Stimulated activated CD8-positive, alpha-beta memory T cell treated with anti-CD3 and anti-CD28 coated beads, Interleukin-15, amount 100 ng/mL, for 1 hour (primary cell): ENCODE measurements at places on chromosomes 1 and 21.

GRCh38 chr1:33599516-33600115 is 127.2 kb downstream of the ZSCAN20 start:
- no peak for DNase-seq

DNA sequence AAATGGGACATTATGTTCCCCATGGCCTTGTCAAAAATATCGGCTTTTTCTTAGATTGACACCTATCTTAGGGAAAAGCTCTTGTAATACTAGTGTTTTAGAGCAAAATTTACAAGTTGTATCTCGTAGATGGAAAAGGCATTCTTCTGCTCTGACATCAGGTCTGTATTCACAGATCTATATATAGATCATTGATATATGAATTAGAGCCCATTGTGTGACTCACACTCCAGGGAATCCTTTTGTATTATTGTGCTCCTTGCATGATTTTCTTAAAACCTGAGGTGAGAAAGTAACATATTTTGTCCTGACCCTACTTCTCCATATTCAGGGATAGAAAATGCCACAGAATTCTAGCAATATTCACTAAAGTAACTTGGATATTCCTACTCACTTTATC is 1160.8 kb upstream of the B3GALT2 start:
- DNase-seq, result no peak

GRCh38 chr1:37442644-37443043 is 31.7 kb upstream of the ZC3H12A start:
- DNase-seq, result no peak

DNA sequence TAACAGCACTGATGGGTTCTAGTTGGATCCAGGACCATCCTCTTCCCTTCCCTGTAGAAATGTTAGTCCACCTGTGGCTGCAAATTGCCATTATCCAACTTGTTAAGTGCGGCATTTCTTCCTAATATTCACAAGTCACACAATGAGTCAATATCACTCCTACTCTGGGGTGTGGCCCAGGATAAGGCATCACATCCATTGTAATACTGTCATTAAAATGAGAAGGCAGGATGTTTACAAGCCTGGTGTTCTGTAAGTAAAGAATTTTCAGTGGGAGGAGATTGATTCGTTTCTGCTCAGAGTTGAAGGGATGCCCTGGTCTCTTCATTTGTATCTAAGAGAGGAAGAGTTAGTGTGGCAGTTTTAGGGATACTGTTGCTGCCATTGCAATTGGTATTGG is 18.1 kb upstream of the ARHGAP29 start:
- DNase-seq, result no peak

DNA sequence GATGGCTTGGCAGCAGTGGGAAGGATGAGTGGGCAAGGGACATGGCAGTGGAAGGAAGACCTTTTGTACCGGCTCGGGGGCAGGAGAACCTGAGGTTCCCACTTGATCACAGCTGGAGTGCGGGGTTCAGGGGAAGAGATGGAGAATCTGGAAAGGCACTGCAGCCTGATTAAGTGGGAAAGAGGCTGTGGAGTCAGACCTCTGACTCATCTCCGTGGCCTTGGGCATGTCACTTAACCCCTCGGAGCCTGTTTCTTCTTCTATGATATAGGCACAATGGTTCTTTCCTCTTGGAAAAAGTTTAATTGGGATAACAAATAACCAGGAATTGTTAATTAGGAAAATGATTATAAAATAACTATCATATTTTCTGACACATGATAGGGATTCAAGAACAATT is 13.1 kb upstream of the TMEM61 start:
- no peak for DNase-seq

GRCh38 chr1:11134898-11135266 is 35.2 kb upstream of the EXOSC10 start:
- DNase-seq, result no peak

- no peak for DNase-seq
Observed at GRCh38 chr21:27814226-27814625, 847.3 kb upstream of the ADAMTS5 start.

GRCh38 chr21:44926331-44927101 is 5.8 kb upstream of the ITGB2 start:
- DNase-seq, result no peak

DNA sequence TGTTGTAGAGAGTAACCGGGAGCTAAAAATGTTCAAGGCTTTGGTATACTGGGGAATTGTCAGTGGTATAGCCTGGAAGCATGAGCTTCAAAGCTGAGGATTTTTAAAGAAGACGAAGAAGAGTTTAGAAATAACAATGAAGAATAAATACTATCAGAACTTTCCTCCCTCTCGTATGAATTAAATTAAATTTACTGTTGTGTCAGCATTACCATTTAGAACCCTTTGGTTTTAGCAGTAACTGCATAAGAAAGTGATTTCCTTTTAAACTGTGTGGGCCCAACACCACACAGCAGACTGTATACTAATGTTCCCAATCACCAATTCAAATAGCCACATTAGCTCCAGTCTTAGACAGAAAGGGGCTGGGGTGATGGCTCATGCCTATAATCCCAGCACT is 122.6 kb downstream of the ZNF644 start:
- DNase-seq, result no peak

DNA sequence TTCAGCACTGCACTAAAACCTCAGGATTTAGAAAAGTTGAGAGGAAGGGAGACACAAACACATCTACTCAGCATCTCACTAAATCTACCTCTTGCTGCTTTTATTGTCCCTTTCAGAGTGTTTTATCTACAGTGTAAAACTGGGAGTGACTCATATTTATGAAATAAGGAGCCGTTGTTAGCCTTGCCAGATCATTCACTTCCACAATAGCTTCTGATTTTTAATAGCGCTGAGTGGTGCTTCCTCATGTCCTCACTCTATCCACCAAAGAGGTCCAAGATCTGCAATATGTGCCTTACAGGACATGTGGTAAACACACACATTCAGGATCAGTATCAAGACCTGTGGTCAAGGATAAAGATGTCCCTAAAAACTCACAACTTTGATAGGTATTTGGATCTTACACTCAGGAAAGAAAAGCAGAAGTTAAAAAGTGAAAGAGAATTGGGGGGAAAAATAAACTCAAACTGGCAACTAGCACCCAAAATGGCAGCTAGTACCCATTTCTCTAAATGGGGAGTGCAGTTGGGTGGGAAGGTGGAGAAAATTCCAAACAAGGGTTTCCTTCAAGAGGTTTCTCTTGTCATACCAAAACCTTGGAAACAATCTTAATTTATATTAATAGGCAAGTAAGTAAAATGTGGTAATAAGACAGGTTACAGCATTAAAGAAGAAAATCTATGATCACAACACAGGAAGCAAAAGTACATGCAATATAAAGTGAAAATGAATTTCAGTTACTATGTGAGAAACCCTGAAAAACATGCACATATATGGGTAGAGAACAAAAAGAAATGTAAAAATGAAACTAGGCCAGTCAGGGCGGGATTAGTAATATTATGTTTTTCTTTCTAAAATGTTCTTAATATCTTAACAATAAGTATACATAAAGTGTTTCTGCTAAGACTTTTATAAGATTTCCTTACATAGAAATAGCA is 15.9 kb downstream of the DUSP10 start:
- DNase-seq, result no peak

DNA sequence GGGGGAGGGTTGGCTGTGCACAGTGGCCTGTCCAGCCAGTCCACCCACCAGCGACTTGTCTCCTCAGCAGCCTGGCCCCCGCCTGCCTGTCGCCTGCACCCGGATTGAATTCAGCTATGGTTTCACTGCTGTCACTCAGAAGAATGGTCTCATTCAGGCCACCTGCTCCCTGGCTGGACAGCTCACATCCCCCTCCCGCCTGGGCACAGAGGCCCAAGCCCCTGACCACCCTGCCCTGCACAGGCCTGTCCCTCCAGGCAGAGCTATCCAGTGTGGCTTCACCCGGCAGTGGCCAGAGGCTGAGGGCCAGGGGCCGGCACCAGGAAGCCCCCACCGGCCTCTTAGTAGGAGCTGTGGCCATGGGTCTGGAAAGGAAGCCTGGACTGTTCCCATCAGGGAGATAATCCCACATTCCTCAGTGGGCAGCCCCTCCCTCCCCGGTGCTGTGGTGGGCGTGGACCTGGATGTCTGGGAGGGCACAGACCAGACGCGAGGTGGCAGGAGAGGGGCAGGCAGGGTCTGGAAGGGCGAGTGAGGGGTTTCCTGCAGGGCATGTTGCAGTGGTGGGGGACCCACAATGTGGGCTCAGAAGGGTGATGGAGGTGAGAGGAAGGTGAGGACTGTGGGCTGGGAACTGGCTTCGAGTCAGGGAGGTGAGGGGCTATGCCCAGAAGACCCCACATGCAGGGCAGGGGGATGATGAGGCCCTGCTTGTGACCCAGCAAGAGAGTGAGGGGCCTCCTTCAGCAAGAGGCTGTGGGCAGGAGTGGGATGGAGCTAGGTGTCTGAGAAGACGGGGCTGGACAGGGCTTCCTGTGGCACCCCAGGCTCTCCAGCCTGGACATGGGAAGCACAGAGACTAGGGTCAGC is 30.4 kb downstream of the WNT9A start:
- DNase-seq, result no peak

GRCh38 chr1:189805735-189806134 is 671.9 kb downstream of the BRINP3 start:
- DNase-seq, result no peak

- DNase-seq, result no peak
Observed at GRCh38 chr1:244444854-244445253, 6.9 kb downstream of the ADSS2 start.

GRCh38 chr21:45137612-45137937 is 63.2 kb downstream of the ADARB1 start:
- DNase-seq, result no peak

DNA sequence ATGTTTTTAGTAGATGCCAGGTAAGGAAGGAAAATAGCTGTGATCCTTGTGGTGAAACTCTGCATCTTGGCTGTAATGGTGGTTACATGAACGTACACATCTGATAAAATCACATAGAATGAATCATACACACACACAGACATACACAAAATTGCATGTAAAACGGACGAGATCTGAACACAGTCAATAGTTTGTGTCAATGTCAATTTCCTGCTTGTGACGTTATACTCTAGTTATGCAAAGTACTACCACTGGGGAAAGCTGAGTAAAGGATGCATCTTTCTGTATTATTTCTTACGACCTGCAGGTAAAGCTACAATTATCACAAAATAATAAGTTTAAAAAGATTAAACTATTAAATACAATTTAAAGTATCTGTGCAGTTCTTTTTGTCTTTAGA is 493.7 kb upstream of the ZP4 start:
- DNase-seq, result no peak

GRCh38 chr1:184792450-184792969 is 37.9 kb upstream of the EDEM3 start:
- DNase-seq, result no peak

DNA sequence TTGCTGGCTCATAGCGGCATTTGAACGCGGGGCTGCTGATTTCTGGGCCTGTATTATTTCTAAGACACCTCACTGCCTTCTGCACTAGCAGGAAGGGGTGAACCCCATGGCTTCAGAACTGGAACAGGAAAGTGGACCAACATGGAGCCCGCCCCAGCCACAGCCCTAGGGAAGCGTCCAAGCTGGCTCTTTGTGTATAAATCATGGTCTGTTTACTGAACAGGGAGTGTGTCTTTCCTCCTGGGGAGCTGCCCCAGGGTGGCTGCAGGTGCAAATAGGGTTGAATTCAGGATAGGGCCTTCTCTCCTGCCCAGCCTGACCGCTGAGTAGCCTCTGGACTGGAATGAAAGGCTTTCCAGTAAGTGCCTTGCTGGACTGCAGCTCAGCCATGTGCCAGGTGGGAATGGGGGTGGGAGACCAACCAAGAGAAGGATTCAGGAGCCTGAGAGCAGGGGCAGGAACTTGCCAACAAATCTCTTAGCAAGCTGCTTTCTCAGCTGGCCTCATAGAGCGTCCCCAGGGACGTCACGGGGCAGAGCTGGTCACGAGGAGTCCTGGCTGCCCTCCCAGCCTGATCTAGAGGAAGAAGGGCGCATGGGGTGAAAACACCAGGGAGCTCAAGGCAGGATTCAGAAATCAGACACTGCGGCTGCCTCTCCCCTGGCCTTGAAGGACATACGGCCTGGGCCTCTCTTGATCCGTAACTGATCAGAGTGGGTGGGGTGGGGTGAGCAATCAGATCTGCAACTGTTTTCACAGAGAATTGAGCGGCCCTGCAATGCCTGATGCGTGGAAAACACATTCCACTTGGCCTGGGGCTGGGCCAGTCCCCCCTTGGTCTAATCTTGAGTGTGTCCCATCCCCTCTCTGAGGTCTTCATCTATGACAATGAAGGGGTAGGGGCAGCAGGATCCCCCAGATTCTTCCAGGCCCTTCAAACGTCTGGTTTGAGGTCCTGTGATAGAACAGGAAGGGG is 56.5 kb upstream of the SELENON start:
- DNase-seq, result no peak

DNA sequence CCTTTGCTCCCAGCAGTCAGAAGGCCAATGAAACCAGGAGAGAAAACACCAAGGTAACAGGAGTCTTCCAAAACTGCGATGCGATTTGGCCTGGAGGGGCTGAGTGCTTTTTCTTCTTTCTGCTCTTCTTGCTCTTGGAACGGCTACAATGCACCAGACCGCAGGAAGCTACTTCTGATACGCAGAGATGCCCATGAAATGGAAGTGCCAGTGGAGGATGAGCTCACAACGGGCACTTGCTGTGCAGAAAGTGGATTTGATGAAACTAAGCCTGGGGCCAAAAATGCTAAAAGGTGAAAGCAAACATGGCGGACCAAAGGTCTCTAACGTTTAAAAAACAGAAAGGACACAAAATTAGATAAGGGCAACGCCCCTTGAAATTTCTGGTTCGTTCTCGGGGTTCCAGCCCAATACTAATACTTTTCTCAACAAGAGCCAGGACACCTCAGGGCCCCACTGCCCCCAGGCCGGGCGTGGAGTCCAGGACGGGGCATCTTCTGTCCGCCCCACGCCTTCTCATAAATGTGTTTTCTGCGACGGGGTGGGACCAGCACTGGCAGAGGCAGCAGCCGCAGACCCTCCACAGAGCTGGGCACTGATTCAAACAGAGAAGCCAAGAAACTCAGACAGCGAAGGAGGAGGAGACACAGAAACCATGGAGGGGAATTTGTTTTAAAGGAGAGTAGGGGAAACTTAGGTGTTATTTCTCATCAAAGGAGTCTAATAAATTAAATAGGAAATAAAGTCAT is 101.3 kb downstream of the CRYAA start:
- no peak for DNase-seq

DNA sequence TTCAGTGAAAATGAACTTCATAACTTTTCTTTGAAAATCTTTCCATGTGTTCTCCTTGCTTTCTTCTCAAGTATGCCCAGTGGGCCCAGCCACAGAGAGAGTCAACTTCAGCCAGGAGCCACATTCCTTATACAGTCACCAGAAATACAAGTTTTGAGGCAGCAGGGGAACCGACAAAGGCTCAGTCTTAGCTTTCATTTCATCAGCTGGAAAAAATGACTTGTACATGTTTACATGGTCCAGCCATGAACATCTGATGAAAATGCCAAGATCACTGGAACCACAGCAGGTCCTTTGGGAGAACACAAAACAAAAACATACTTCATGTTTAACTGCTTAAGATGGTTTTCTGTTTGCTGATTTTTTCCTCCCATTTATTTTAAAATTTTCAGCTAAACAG is 72.5 kb downstream of the SYDE2 start:
- DNase-seq, result no peak
